LHCN-M2 (cell line): ENCODE measurements at places on chromosomes 3 and 15. TPM values are rescaled to one million over a fixed set of nuclear protein-coding genes. Genes with fewer than 3 reads are reported as not detected.

- DNase-seq = no peak
Observed at GRCh38 chr15:72057548-72058091, 60.3 kb downstream of the MYO9A start.

GPR156 gene
- 1.5 TPM in 2 replicates for total RNA-seq

DNA sequence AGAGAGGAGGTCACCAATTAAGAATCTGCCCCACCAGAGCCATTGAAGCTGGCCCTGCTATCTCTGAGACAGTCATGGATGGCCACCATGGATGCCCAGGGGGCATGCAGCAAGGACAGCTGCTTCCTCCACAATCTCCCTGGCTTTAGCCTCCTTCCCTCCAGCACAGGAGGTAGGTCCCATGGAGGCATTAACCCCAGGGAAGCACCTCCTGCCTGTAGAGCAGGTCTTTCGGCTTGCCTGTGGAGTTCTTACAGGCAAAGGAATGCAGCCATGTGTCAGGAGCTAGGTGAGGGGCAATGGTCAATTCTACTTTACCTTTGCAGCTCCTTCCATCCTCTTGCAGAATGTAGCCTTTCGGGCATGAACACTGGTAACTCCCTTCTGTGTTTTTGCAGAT is 93.8 kb downstream of the DUT start:
- DNase-seq = no peak

GRCh38 chr3:36871379-36872126 is 73.3 kb downstream of the TRANK1 start:
- DNase-seq = no peak

DNA sequence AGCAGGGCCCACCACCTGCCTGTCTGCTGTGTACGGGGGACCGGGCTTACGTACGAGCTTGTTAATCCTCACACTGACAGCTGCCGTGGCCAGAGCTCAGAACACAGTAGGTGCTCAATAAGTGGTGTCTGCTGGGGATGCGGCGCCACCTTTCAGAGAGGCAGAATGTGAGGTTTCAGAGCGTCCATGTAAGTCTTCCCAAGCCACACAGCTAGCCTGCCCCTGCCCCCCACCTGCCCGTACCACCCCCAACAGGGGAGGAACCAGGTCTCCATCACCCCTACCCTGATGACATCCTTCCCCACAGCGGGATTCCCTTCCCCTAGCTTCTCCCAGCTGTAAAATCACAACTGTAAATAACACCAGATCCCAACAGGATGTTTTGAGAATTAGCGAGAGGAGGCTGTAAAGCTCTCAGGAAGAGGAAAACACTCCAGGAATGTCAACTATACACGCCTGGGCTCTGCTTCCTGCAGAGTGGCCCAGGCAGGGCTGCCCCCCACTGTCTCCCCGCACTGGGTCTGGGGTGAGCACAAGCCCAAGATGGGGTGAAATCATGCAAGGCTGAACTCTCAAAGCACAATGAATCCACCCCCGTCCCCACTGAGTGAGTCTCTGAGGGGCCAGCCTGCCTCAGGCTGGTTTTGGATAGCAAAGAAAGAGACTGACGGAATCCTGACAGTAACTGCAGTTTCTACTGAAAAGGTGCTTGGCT is 250.1 kb upstream of the LYSMD4 start:
- no peak for DNase-seq

- DNase-seq = no peak
Observed at GRCh38 chr3:18351823-18352744, 73.1 kb downstream of the SATB1 start.

- DNase-seq = peak; percentile 27
Observed at GRCh38 chr3:105731686-105732085, 137.1 kb downstream of the CBLB start.

DNA sequence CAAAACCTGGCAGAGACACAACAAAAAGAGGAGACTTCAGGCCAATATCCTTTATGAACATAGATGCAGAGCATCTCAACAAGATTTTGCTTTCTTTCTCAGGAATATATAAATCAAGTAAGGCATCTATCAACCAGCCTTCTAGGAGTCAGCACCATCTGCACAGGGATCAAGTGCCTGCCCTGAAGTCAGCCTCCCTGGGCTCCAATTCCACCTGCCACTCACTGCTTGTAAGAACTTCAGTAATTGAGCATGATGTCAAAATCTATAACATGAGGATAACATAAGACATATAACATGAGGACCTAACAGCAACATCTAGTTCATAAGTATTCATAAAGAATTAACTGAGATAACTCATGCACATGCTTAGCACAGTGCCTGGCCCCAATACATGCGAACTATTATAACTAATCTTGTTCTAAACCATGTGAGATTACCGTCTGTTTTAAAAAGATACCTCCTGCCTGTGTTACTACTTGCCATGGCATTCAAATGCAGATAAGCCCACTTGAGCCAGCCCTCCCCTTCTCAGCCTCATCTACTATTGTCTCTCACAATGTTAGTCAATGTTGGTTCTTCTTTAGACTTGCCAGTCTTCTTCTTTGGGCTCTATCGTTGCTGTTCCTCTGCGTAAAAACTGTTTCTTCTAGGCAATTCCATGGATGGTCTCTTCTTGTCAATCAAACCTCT is 91.6 kb downstream of the PLD1 start:
- no peak for DNase-seq

DNA sequence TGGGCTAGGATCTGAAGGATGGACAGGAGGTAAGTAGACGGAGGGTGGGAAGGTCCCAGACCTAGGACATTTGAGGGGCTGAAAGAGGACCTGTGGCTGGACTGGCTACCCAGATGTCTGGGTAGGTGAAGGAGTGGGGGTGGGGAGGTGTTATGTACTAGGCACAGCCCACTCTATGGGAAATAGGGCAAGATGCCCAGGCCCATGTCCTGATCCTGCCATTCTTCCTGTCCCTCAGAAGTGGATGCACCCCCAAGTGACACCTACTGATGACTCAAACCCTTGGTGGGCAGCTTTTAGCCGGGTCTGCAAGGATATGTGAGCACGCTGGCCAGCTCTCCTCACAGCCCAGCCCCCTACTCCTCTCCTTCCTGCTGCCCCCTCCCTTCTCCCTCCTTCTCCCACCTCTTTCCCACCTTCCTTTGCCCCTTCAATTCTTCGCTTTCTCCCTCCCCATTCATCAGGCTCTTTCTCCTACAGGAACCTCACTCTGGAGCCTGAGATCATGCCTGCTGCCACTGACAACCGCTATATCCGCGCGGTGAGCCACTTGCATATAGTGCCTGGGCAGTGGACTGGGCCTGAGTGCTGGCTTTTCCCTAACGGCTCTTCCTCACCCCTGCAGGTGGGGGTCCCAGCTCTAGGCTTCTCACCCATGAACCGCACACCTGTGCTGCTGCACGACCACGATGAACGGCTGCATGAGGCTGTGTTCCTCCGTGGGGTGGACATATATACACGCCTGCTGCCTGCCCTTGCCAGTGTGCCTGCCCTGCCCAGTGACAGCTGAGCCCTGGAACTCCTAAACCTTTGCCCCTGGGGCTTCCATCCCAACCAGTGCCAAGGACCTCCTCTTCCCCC is 5.2 kb downstream of the ACY1 start:
- no peak for DNase-seq

CD200R1 gene
- total RNA-seq = not detected in 2 replicates

C2CD4A gene
- total RNA-seq = not detected in 2 replicates

DNA sequence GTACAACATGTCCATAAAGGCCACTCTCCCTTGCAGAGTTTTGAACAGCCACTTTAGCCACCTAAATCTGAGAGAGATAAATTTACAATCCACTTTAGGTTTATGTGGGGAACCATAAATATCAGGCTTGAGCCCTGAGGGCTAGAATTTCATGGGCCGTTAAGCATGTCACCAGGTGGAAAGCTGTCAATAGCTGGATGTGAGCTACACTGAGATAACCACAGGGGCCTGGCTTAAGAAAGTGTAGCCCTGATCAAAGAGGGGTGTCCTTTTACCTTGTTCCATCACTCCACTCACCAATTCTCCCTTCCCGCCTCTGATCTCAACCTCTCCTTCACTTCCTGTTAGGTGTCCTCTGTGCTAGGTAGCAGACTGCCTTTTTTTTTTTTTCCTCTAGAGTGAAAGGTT is 172.8 kb upstream of the ICE2 start:
- no peak for DNase-seq

- DNase-seq = no peak
Observed at GRCh38 chr3:185153171-185153771, 411 bp upstream of the C3orf70 start.

IRAK2 gene
- 5.9 and 7.6 TPM in 2 replicates for total RNA-seq

AQP9 gene
- not detected in 2 replicates for total RNA-seq

- peak; percentile 27 for DNase-seq
Observed at GRCh38 chr3:52346623-52347530, 30.8 kb downstream of the DNAH1 start.

DNA sequence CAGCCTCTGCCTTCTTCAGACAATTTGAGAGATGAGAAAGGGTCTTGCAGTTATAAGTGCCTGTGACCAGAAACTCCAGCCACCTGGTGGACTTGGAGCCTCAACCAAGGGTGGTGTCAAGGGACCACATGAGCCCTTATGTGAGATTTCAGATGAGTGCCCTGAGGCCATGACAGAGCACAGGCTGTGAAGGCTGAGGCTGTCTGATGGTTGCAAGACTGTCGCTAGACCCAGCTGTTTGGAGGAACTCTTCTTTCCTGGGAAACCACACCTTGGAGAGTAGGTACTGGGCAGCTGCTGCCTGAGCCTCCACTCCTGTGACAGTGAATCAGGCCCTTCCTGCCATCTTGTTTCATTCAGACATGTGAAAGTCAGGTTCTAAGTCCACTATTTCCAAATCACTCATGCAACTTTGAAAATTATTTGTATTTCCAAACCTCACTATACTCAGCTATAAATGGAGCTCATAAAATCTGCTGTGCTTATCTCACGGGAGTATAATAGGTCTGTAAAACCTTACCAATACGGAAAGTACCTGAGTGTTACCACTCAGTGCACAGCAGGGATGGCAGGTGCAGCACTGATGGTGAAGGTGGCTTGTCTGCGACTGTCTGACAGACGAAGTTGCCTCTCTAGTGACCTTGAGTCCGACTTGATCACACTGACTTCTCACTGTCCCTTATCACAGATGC is 99.4 kb downstream of the RPL39L start:
- no peak for DNase-seq

CSPG5 gene
- total RNA-seq = 0.19 and 0.29 TPM in 2 replicates

- no peak for DNase-seq
Observed at GRCh38 chr3:107273771-107274170, 103.5 kb upstream of the CCDC54 start.

DNA sequence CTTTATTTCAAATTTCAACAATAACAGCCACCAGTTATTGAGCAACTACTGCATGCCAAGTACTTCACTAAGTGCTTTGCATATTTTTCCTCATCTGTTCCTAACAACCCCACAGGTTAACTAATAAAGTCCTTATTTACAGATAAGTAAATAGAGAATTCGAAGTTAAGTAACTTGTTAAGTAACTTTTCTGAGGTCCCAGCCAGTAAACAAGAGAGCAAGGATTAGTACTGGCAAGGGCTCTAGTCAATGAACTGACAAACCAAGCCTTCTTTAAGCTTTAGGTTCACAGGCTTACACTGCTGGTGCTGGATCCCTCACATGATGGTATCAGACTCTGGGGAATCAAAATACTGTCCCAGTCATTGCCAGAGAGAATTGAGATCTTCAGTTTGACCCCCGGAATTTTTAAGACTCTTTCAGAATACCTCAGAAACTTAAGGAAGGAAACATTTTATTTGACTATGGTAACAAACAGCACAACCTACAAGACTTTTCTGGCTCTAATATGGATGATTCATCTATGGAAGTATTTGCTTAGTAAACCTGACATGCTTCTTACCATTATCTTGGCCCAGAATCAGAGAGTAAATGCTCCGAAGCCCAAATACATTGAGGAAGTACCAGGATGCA is 16.5 kb downstream of the EMC3 start:
- DNase-seq = peak; percentile 55

- peak; percentile 62 for DNase-seq
Observed at GRCh38 chr15:85044251-85044853, 62.7 kb downstream of the PDE8A start.

HOMER2 gene
- 23.7 and 30.7 TPM in 2 replicates for total RNA-seq

CCRL2 gene
- total RNA-seq = 5.3 and 5.4 TPM in 2 replicates

ANKDD1A gene
- 1.9 and 2.8 TPM in 2 replicates for total RNA-seq

DNA sequence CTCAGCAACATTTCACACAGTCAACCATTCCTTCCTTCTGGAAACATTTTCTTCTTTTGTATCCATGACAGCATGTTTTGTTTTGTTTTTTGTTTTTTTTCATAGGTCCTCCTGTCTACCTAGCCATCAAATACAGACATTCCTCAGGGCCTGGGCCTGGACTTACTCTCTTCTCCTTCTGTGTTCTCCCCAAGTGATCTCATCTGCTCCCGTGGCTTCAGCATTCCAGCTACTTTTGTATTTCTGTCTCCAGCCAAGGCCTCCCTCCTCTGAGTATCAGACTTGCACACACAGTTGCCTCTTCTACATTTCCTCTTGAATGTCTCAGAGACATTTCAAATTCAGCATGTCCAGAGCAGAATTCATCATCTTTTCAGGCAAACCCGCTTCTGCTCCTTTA is 82.4 kb downstream of the HCN4 start:
- no peak for DNase-seq

- peak; percentile 32 for DNase-seq
Observed at GRCh38 chr3:126481808-126482502, 6.3 kb upstream of the ZXDC start.
